ENCODE measurements at places on chromosomes 11 and 22. TPM values are rescaled to one million over a fixed set of nuclear protein-coding genes. Genes with fewer than 3 reads are reported as not detected.

GRCh38 chr11:74011360-74012073 lies 2.6 kb upstream of the UCP3 start:
- no peak for DNase-seq

DNA sequence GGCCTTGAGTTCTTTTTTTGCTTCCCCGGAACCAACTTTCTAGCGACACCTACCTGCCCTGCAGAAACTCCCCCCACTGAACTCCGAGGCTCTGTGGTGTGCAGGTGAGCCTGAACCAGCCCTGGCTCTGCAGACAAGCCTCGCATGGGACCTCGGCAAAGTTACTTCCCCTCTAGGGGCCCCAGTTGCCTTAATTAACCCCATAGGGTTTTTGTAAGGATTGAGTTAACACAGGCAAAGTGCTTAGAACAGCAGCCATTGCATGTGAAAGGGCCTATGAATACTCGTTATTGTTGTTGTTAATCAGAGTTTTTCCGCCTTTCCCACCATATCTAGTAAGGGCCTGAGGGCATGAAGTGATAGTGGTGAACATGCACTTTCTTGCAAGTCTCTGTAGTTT lies 12.6 kb upstream of the SYT13 start:
- no peak for DNase-seq

DNA sequence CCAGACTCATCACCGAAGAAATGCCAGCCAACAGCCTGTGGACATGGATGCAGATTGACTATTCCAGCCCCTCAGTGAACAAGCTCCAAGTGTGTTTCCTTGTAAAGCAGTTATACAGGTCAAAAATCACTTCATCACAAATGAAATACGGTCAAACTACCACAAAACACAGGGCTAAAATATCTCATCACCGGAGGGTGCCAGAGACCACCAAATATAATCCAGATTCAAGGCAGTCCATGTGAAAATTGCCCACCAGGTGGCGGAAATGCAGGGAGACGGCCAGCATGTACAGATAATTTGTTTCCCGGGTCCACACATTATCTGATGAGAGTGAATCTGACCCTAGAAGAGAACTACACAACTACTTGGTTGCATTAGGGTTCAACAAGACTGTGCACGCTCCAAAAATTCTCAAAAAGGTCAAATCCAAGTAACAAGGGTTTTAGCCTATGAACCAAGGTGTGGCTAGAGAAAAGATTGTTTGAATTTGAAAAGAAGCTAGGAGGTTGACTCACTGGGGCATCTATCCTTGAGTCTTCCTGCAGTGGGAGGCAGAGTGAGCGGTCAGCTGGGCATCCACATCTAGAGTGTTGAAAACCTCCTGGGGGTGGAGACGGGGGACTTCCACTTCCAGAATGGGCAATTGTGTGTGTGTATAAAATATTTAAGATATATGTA lies 71.7 kb downstream of the IGLL5 start:
- DNase-seq = peak; percentile 32

GRCh38 chr22:37283393-37283937 lies 1.2 kb downstream of the CYTH4 start:
- DNase-seq = no peak

- no peak for DNase-seq
Measured at GRCh38 chr11:65019824-65020223, 5.9 kb downstream of the ARL2 start.

- DNase-seq = no peak
Measured at GRCh38 chr11:3041699-3042441, 15.4 kb downstream of the CARS1 start.

DNA sequence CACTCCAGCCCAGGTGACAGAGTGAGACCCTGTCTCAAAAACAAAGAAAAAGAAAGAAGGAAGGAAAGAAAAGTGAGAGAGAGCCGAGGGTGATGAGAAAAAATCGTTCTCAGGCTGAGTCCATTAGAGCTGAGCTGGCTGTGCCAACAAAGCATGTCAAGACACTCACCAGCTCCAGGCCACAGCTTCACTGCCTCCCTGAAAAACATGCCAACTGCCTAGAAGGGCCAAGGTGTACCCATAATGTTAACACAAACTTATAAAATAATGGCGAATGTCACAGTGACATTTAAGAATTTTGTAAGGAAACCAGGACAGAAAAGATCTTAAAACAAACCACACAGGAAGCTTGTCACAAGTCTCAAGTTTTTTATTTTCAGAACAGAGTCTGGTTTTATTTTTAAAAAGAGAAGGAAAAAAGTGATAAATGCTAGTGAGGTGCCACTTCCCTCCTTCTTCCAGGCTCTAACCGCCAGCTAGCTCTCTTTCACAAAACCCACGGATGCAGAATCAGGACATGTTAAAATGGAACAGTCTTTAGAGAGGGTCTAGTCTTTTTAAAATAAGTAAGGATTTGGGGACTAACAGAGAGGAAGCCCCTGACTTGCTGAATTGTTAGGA lies 5.1 kb downstream of the TMEM121B start:
- DNase-seq = no peak

The IL10RA gene
- total RNA-seq = not detected

The CHEK2 gene
- total RNA-seq = 24.8 TPM

The KCTD14 gene
- total RNA-seq = not detected

The LAYN gene
- total RNA-seq = 34.3 TPM

- DNase-seq = no peak
Measured at GRCh38 chr11:17595526-17596309, 48.7 kb downstream of the OTOG start.

GRCh38 chr11:19432370-19433061 lies 191.8 kb upstream of the E2F8 start:
- peak; percentile 94 for DNase-seq

The CASP5 gene
- not detected for total RNA-seq

DNA sequence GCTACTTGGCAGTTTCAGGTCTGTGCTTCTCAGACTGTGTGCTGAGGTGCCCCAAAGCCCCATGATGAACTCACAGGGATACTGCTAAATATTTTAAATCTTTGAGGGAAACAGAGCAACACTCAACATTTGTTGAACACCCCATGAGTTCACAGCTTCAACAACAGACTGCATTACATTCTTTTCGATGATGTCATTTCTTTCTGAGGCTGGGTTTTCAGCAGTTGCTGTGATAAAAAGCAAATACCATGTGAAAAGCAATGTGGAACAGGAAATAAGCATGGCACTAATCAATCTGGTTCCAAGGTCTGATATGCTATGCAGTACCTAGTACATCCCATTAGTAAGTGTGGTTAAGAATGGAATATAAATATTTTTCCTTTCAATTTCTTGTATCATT lies 82.7 kb downstream of the RPL27A start:
- no peak for DNase-seq

- DNase-seq = no peak
Measured at GRCh38 chr11:1254086-1254648, 31.3 kb downstream of the MUC5B start.
